Cardiac muscle cell (in vitro differentiated cells and primary cell): ENCODE measurements at places on chromosomes 1 and 21. TPM values are rescaled to one million over a fixed set of nuclear protein-coding genes. Genes with fewer than 3 reads are reported as not detected.

The PDC gene
- total RNA-seq: not detected in 2 replicates

The RAD54L gene
- 2.5 and 3.3 TPM in 2 replicates for total RNA-seq

The FCRLA gene
- total RNA-seq: 0.18 TPM in 1 of 2 replicates, not detected in the other

The LCE1F gene
- total RNA-seq: not detected in 2 replicates

The TNN gene
- total RNA-seq: not detected in 2 replicates

The ZNF648 gene
- 0.12 and 0.39 TPM in 2 replicates for total RNA-seq

The PEAR1 gene
- total RNA-seq: 0.14 and 0.57 TPM in 2 replicates

The PRAMEF8 gene
- not detected in 2 replicates for total RNA-seq

The CHI3L2 gene
- total RNA-seq: not detected in 2 replicates

The TNFRSF4 gene
- total RNA-seq: 0.11 TPM in 1 of 2 replicates, not detected in the other
